Esophagus squamous epithelium (tissue), 5 donors: ENCODE measurements at places on chromosomes 3 and 15.

GRCh38 chr3:68878322-68878721 is 54.0 kb downstream of the TAFA4 start:
- DNase-seq = no peak

- DNase-seq = no peak
These were observed 46.4 kb downstream of the TMEM44 start for GRCh38 chr3:194586836-194587235.

DNA sequence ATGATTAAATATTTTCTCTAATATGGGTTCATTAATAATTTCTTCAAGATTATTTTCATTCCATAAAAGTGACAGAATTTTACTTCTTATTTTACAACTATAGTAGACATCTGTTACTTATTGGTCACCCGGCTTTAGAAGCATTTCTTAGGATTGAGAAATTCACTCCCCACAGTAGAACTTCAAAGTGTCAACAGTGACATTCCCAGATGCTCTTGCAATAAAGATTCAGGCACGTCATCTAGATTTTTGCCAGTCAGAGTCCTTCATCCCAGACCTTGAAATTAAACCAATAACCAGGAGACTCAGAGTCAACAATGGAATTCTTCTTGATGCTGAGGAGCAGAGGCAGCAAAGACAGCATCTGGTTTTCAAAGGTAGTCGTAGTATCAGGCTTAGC is 190.8 kb downstream of the VGLL3 start:
- DNase-seq = no peak

DNA sequence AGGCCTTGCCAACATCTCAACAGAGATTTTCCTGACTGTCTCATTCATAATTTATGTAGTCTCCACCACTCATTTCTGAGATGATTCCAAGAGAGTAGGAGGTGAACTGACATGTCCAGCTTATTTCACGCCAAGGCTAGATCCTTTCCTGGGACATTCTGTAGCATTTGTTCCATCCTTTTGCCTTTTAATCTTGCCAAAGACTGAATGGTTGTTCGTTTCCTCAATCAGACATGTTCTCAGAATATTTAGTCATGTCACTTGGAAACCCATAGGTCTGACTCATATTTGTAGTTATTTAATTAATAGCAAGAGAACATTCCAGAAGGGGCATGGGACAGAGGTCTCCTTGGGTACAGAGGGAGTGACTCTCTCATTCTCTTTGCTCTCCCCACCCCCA is 80.9 kb downstream of the DHX36 start:
- no peak for DNase-seq

GRCh38 chr3:156145866-156146265 is 25.5 kb downstream of the KCNAB1 start:
- no peak for DNase-seq
